ENCODE measurements at places on chromosomes 7 and 10.

GRCh38 chr10:73119952-73120351 lies 9.7 kb downstream of the NUDT13 start:
- DNase-seq = no peak

DNA sequence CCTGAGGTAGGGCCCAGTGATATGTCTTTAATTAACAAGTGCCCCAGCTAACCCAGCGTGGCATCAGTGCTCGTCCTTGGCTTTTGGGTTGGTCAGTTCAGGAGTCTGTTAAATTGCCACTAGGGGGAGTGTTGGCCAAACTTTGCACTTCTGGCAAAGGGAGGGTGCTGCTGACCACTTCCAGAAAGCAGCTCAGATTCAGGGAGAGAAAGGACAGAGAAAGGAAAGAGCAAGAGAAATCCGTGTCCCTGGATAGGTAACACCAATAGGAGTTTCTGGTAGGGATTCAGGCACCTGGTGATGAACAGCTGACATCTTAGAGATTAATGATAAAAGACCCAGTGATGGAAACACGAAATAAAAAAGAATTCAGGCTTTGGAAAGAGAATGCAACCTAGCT lies 243.1 kb upstream of the AOAH start:
- peak; percentile 50 for DNase-seq

DNA sequence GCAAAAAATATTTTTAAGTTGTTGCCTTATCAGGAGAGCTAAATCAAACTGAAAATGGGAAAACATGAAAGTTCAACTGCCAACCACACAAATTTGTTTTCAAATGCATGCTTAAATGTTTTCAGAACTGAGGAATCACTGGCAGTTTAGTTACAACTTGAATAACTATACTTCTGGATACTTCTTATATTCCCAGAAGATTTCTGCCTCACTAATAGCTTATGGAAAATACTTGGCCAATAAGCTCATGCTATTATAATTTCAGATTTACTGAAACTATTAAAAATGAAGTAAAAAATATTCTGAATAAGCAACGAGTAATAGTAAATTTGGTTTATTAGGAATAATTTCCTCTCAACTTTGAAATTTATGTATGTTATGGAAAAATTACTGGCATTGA lies 222.2 kb downstream of the CDK14 start:
- no peak for DNase-seq

DNA sequence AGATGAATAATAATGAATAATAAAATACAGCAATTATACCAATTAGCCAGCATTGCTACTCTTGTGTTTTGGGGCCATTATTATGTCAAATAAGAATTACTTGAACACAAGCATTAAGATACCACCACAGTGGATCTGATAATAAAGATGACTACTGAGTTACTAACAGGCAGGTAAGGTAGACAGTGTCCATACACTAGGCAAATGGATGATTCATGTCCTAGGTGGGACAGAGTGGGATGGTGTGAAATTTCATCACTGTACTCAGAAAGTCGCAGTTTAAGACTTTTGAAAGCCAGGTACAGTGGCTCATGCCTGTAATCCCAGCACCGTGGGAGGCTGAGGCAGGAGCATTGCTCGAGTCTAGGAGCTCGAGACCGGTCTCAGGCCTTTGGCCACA lies 8.7 kb upstream of the UNC5B start:
- no peak for DNase-seq

DNA sequence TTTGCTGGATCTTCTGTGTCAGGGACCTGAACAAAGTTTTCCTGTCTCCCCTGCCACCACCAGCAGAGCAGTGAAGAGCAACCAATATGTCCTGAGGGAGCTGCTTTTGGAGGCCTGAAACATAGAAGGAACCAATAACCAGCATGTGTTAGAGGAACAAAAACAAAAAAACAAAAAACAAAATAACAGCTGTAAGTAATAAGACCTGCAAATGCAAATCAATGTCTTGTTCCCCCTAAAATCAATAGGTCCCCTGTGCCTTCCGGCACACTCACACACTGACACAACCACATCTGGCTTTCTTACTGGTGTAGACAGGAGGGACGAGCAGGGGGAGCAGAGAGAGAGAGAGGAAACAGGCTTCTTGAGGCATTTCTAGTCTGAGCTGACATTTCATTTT lies 94.1 kb downstream of the NRG3 start:
- DNase-seq = no peak

DNA sequence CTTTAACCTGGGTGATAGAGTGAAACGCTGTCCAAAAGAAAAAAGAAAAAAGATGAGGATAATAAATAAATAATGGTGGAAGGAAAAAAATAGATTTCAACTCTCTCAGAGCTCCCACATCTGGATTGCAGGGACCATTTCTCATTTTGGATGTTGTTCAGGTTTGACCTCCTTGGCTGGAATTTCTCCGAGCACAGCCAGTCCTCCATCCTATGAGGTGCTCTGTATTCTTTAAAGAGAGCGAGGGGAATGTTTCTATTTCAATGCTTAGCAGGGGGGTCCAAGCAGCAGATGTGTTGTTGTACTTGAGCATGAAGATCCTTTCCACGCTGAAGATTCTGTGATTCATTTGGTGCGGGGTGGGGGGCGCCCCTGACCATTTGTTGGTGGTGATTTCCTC lies 17.7 kb upstream of the SEPHS1 start:
- no peak for DNase-seq

DNA sequence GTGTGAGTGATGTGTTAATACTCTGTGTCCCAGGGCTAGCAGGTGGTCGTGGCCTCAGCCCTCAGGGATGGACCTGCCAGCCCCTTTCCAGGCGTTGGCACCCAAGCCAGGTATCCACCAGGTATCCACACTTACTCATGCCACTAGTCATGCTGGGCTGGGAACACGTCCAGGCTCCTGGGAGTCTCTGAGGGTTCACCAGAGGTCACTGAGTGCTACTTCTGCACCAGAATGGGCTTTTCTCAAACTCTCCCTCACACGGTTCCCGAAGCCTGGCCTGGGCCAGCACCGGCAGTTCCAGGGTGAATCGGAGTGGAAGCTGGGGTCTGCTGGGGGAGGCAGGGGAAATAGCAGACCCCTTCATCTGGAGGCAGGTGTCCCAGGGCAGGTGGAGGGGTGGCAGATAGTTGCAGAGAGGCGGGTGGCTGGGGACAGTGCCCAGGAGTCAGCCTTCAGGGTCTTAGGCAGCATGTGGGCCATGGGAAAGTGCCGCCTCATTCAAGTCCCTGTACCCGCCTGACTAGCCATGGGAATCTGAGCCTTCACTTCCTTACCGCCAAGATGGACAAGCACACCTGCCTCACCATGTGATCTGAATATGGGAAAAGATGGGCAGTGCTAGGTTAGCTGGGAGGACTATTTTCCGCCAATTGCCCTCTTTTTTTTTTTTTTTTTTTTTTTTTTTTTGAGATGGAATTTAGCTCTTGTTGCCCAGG lies 95.5 kb upstream of the GTF2I start:
- DNase-seq = no peak

GRCh38 chr10:61592581-61592980 lies 70.1 kb upstream of the CABCOCO1 start:
- no peak for DNase-seq

Data from RPMI8226 (cell line).